Right ventricle myocardium inferior (tissue), 1 donor: ENCODE measurements at places on chromosomes 11 and 22. TPM values are rescaled to one million over a fixed set of nuclear protein-coding genes. Genes with fewer than 3 reads are reported as not detected.

- no peak for DNase-seq
Observed at GRCh38 chr11:3781423-3781822, 15.9 kb downstream of the NUP98 start.

GRCh38 chr22:29821291-29822016 is 16.6 kb downstream of the ASCC2 start:
- peak; percentile 91 for DNase-seq

DNA sequence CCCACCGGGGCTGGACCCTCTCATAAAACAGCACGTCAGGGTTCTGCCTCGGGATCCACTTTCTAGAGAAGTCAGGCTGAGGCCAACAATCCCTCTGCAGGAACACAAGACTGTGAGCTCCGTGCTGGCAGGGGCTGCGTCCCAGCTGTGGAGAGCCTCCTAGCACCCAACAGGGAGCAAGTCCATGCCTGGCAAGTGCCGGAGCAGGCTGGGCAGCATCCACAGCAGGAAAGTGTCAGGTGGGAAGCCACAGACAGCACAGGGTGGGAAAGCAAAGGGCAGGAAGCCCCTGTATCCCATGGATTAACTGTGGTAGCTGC is 682.3 kb downstream of the TBC1D22A start:
- DNase-seq, result no peak

- no peak for DNase-seq
Observed at GRCh38 chr11:36265793-36266628, 23.2 kb downstream of the COMMD9 start.

GRCh38 chr11:71446942-71447688 is 1.1 kb downstream of the DHCR7 start:
- DNase-seq, result no peak

Gene AAMDC
- total RNA-seq, result 139 TPM

Gene RRAS2
- 29.9 TPM for total RNA-seq

GRCh38 chr11:96317571-96317970 is 25.4 kb downstream of the MAML2 start:
- no peak for DNase-seq

DNA sequence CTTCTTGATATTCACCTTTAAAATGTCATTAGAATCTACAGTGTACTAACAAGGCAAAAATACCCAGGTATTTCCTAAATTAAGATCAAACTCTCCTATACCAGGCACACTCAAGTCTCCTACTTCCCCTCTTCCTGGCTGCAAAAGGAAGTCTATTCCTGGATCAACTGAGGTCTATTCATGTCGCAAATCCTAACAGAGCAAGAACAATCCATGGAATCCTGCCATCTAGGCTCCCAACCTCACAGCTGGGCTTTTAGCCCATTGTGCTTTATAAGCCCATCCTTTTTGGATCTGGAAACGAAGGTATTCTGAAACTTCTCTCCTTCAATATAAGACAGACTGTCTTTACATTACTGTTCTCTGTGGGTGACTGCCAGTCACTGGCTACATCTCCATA is 161.8 kb downstream of the SOX6 start:
- DNase-seq, result no peak

DNA sequence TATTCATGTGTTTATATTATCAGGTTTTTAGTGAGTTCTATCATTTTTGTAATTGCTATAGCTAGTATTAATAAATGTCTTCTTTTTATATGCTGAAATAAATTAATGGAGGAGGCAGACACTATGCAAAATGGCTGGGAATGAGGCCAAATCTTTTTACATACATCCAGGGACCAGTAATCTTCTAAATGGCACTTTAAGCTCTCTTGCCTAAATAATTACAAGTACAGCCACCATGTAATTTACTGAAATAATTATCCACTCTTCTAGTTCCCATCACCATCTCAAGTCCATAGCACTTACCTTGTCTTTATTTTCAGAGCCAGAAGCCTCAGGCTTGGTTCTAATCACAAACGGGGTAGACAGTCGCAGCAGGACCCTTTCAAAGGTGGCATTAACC is 79.1 kb downstream of the GUCY1A2 start:
- no peak for DNase-seq

Gene KDM4D
- total RNA-seq, result 0.54 TPM

GRCh38 chr11:61509043-61510029 is 787 bp downstream of the LRRC10B start:
- DNase-seq, result peak; percentile 82

Gene FBLN1
- total RNA-seq, result 113 TPM

- DNase-seq, result no peak
Observed at GRCh38 chr11:97685695-97686094, 1295.9 kb downstream of the JRKL start.

Gene DEUP1
- not detected for total RNA-seq

DNA sequence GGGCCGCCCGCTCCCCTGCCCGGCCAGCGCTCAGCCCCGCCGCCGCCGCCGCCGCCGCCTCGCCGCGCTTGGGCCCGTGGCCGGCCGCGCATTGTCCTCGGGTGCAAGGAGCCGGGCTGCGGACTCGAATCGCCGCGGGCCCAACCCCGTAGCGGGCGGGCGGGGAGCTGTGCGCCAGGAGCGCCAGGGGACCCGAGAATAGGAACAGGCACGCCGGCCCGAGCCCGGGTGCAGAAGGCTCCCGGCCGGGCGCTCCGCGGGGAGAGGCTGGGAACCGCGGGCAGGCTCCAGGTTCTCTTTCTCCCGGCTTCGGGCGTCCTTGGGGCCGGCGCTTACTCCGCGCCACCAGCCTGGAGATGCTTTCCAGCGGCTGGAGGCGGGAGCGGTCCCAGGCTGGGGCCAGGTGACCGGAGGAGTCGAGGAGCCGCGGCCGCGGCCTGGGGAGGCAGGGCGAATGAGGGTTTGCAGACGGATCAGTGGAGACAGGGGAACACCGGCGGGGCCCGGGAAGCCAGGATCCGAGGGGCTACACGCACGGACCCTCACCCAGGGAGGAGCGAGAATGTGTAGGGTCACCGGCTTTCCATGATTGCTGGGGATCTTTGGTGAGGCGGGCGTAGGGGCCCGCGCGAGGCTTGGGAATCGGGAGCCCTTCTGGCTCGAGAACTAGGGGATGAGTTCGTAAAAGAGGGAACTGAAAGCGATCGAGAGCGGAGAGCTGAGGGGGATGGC is 726 bp downstream of the PKNOX2 start:
- DNase-seq, result peak; percentile 79

DNA sequence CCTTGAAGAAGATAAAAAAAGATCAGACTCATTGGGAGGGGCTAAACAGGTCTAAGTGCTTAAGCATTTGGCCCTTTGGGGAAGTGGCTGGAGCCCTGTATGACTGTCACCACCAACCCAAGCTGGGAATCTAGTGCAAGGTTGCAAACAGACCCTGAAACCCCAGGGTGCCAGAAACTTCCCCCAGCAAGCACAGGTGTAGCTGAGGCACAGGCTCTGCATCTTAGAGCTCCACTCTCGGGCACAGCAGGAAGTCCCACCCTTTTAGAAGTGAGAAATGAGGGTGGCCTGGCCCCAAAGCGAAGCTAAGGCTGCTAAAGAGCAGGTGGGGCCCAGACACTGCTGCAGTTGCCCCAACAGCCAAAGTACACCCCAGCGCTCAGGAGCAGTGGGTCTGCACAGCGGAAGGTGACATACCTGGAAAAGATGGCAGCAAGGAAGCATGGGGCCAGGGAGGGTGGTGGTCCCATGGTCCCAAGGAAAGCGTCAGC is 5.8 kb upstream of the KDM2A start:
- DNase-seq, result no peak

Gene ADM
- total RNA-seq, result 14.1 TPM

Gene PLEKHB1
- total RNA-seq, result 8.4 TPM

Gene DCUN1D5
- 30.8 TPM for total RNA-seq

DNA sequence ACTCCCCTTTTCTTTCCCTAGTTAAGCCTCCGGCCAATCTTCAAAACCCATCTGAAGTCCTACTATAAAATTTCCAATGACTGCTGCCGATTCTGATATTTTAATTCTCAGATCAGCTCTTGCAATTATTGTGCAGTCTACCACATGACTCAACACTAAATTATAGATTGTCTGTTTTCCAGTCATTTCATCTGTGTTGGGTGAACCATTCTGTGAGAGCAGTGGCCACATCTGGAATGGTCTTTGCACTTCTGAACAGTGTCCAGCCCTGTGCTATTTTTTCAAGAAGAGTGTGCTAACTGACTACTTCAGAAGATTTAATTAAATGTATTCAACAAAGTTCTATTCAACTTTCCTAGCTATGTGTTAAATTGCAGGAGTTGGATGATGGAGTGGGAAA is 47.2 kb upstream of the MMP7 start:
- DNase-seq, result no peak

DNA sequence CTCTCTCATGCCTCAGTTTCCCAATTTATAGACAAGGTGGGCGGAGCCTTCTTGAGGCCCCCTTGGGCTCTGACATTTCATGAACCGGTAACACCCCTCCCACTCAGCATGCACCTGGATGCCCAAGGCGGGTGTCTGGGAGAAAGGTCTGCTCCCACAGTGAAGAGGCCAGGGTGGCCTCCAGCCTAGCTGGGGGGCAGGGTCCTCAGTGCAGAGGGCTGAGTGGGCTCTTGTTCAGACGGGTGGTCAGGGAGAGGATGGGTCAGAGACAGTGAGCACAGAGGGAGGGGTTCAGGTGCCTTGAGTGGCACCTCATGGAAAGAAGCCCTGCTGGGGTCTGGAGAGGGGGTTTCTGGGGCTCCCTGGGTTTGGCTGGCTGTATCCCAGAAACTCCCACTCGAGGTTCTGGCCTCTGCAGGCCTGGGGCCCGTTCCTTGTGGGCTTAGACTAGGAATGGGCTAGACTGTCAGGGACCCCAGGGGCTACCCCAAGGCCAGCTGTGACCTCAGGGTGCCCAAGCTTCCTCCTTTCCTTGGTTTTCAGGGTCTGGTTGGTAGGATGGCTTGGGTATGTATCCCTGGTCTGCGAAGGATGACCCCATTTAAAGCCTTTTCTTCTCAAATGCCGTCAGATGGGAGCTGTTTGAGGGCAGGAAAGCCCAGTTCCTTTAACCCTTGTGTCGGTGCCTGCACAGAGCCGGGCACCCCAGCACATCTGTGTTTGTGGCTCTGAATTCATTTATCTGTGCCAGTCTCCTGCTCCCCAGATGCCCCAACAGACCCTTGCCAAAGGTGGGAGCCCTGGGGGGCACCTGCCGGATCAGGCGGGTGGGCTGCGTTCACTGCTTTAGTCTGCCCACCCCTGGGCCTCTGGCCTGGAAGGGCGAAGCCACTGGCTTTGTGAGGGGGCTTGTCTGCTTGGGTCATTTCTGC is 1.2 kb downstream of the SYNGR1 start:
- no peak for DNase-seq

Gene KRTAP5-1
- not detected for total RNA-seq

Gene IGLL1
- not detected for total RNA-seq

DNA sequence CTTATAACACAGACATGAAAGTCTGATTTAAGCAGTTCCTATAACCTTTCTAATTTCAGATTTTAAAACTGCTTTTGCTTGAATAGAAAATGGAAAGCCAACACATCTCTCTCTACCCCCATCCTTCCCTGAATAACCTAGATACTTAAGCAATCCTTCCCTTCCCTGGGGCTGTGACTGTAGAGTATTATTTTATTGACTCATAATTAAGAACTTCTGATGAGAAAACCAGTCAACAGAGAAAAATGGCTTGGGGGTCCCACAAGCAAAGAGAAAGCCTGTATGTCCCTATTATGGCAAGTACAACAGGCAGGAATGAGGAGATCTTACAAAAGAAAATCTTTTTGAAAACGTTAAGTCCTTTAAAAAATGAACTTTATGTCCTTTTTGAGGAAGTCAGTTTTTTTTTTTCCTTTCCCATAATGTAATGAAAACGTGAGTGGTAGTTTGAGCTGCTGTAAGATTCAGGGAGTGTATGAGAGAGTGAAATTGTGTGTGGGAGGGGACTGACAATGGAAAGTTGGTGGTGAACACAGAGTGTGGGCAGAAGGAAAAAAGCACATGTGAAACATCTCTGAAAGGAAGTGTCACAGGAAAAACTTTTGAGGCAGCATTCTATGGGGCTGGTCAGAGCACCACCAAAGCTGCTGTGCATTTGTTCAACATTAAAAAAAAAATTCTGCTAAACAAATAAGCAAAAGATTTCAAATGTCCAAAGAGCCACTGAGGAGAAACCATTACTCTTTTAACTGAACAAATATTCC is 154.6 kb downstream of the MAML2 start:
- DNase-seq, result no peak

DNA sequence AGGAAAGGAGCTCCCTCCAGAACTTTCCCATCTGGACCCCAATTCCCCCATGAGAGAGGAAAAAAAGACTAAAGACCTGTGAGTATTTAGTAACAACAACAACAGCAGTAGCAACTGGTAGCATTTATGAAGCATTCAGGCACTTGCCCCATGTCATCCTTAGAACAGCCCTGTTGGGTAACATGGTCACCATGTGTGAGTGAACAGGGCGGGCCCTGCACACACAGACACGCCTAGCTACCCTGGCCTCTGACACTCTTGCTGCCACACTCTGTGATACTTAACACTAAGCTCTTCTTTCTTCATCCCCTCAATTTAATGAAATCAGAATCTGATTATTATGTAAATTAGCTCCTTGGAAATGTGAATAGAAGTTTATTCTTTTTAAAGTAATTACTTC is 26.1 kb upstream of the SLC25A18 start:
- no peak for DNase-seq

DNA sequence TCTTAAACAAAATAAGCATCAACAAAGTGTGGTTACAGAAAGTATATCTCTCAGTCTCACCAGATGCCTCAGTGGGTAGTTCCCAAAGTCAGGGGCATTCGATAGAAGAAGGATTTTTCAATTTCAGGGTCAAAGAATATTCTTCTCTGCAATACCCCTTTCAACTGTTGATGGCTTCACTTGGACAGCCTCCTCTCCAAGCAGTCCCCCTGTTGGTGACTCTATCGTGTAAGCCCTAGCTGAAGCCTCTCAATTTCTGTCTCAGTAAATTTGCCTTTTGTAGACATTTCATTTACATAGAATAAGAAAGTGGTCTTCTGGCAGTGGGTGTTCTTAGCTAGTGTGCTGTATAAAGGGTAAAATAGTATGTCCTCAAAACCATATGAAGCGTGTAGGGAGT is 11.3 kb upstream of the CCDC83 start:
- no peak for DNase-seq

DNA sequence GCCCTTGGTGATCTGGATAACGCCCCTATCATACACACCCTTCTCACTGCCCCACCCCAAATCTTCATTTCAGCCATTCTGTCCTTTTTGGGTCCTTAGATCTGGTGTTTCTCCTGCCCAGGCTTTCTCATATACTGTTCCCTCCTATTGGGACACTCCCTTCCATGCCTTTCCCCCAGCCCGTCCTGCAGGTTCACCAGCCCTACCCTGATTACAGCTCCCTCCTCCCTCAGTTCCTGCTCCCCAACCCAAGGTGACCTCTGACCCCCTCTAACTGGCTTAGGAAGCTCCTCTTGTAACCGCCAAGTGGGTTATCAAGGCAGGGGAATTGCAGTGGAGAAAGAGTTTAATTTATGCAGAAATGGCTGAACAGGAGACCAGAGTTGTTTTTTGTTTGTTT is 13.0 kb downstream of the MTFP1 start:
- no peak for DNase-seq
